HS-5 (cell line): ENCODE measurements at places on chromosomes 12 and 14.
A peak's percentile ranks its signal among the peaks of the same experiment; 100 is the strongest.

GRCh38 chr14:102220031-102220430, 80.3 kb downstream of the WDR20 start:
- DNase-seq: no peak

GRCh38 chr12:48813465-48814261, 4.6 kb upstream of the CACNB3 start:
- DNase-seq: no peak

- DNase-seq: peak; percentile 39
Observed at GRCh38 chr12:89889062-89889461, 180.4 kb upstream of the ATP2B1 start.

DNA sequence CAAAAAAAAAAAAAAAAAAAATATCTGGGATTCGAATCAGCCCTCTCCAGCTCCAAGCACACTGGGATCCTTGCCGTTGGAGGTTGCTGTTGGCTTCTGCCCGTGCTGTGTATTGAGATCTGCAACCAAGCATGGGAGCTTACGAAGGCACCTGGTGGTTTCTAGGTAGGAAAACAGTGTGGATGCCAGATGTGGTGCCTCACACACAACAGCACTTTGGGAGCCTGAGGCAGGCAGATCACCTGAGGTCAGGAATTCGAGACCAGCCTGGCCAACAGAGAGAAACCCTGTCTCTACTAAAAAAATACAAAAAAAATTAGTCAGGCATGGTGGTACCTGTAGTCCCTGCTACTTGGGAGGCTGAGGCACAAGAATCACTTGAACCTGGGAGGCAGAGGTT, 47.4 kb downstream of the ATF7 start:
- no peak for DNase-seq

DNA sequence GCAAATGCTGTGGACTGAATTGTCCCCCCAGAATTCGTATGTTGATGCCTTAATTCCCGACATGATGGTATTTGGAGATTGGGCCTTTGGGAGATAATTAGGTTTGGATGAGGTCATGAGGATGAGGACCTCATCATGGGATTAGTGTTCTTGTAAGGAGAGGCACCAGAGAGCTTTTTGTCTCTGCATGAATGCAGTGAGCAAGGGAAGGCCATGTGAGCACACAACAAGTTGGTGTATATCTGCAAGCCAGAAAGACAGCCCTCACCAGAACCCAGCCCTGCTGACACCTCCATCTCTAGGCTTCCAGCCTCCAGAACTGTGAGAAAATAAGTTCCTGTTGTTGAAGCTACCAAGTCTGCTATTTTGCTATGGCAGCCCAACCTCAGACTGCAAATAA, 51.9 kb upstream of the SMCO2 start:
- no peak for DNase-seq

DNA sequence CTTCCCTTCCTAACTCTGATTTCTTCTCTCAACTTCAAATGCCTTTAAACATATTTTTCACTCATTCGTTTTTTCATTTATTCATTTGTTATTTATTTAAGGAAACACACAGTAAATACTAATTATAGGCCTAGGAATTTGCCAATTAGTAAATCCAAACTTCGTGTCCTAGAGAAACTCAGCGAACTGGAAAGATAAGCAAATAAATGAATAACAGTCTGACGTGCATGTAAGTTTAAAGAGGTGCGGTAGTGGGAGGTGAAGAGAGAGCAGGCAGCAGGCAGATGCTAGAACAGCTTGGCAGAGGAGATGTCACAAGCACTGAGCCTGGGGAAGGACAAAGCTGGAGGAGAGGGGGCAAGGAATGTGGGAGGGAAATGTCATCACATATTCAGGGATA, 228.2 kb downstream of the DPY19L2 start:
- no peak for DNase-seq

DNA sequence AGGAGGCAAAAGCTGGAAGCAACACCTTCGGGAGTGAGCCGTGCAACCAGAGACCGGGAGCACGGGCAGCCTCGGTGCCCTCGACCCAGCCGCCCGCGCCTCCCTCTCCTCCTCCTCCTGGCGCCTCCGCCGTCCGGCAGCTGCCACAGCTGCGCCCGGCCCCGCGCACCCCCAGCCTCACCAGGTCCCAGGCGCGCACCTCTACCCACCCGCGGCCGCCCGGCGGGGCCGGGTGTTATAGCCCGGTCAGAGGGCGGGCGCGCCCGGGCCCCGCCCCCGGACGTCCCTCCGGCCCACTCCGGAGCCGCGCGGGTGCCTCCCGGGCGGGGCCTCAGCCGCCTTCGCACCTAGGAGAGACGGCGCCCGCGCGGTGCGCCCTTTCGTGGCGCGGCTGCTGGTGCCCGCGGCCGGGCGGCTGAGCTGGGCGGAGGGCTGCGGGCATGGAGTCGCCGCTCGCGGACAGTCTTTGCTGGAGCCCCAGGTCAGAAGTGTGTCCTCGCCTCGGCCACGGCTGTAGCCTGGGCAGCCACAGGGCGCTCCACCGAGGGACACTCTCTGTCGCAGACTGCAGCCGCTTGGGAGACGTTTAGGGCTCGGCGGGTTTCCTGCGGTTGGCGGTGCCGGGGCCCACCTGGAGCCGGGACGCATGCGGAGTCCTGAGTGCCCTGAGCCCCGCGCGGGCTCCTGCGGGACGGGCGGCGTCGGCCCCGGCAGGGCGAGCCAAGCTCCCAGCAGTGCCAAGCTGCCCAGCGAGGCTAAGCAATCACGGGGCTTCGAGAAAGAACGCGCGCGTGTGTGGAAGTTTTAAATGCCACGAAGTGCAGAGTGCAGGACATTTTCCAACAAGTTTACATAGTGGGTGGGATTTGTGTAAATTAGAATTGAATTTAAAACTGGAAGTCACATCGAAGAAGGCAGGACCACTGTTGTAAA, at the start of gene CPM:
TSS of gene CPM (minus strand) at position 211 of the 933 bp plus-strand sequence. CDS start 334 bp downstream, outside the sequence.
- DNase-seq: no peak

GRCh38 chr14:76169776-76170175, 18.1 kb downstream of the GPATCH2L start:
- no peak for DNase-seq

DNA sequence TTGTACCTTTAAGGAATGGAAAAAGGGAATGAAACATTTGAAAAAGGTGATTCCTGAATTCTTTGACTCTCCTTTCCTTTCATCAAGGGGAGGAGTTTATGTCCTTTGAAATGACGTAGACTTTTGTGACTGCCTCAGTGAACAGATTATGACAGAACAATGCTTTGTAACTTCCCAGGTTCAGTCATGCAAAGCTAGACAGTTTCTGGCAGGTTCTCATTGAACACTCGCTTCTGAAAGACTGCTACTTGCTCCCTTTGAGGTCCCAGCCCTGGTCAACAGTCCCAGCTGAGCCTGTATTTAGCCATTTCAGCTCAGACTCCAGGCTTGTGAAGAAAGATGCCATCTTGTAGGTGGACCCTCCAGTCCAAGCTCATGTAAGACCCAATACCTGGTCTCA, 1178.9 kb downstream of the BCL11B start:
- DNase-seq: no peak

DNA sequence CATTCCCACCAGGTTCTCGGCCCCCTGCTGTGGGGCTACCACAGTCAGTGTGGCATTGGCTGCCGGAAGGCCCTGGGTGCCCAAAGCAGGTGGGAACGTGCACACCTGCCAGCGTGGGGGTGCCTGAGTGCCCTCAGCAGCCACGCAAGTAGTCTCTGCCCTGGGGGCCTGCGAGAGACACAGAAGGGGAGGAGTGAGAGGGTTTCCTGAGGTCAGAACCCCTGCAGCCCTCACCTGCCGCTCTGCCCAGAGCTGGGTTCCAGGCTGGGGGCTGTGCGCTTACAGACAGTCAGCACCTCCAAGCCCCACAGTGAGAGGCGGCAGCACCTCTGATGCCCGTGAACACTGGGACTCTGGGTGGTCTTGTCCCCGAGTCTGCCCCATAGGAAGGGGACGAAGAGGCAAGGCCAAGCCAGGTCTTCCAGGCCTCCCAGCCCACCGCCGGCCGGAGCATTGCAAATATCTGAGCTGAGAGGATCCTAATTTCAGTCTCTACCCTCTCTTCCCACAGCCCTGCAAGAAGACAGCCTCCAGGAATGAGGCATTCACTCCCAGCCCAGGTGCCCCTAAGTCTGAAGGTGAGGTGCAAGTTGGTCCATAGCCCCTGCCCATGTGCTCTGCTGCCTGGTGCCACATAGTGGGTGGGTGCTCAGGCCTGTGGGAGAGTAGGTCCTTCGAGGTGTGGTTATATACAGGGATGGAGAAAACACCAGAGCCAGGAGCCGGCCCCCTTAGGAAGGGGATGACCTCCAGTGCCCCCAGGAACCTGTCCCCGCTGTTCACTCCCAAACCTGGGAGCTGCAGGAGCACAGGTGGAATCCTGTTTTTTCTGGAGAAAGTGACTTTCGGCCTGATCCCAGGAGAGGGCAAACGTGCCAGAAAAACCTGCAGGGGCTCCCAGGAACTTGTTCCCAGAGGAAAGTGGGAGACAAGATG, 291.1 kb upstream of the RTL1 start:
- no peak for DNase-seq

GRCh38 chr14:103501921-103502669, 20.5 kb downstream of the CKB start:
- DNase-seq: no peak

- DNase-seq: no peak
Observed at GRCh38 chr14:72878746-72879145, 15.2 kb downstream of the DPF3 start.
